ENCODE measurements at places on chromosomes 2 and 18.

GRCh38 chr2:69601179-69601612, 42.3 kb downstream of the AAK1 start:
- DNase-seq = no peak

GRCh38 chr2:71826299-71826698, 321.4 kb downstream of the CYP26B1 start:
- no peak for DNase-seq

DNA sequence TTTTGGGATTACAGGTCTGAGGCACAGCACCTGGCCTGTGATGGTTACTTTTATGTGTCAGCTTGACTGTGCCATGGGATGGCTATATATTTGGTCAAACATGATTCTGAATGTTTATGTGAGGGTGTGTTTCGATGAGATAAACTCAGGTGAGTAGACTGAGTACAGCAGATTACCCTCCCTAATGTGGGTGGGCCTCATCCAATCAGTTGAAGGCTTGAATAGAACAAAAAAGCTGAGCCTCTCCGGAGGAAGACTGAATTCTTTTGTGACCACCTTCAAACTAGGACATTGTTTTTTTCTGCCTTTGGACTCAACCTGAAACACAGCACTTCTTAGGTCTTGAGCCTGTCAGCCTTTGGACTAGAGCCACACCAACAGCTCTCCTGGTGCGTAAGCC, 49.4 kb upstream of the FIGN start:
- no peak for DNase-seq

- no peak for DNase-seq
Measured at GRCh38 chr2:204042401-204042800, 105.8 kb downstream of the ICOS start.

GRCh38 chr2:30201990-30202389, 29.3 kb upstream of the LBH start:
- DNase-seq = no peak

DNA sequence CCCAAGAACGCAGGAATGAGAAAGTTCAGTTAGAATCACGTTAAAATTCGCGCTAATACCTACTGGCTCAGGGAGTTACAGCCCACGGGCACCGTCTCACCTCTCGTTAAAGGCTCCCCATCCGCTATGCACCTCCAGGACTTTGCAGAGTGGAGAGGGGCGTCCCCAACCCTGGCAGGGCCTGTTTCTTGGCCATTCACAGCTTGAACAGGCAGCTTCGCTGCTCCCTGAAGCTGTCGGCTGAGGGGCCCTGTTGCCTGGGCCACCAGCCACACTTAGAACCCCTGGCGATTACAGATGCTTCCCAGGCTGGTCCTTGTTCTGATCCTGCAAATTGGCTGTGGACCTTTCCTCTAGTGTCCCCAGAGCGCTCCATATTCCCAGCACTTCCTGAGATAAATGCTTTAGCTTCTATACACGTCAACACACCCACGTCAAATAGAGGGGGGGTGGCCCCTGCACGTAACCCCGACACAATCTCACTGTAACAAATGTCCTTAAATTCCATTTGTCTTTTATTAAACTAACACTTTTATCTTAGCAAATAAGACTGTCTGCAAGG, 16.8 kb upstream of the SNTG2 start:
- DNase-seq = no peak

DNA sequence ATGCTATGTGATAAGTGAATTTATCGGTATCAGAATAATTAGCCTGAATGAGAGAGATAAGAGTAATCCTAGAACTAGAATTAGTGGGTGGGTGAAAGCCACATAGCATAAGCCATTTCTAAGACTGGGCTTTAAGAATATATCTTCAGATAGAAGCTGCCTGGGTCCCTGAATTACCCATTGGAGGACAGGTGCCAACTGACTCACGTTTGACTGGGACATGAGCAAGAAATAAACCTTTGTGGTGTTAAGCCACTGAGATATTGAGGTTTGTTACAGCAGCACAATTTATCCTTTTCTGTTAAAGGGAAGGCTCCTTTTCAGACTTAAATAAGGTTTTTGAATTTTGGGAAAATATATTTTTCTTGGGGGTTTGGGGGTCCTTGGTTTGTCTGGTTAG, 95.9 kb downstream of the POLE4 start:
- DNase-seq = no peak

GRCh38 chr2:10202131-10202665, 79.7 kb downstream of the RRM2 start:
- no peak for DNase-seq

DNA sequence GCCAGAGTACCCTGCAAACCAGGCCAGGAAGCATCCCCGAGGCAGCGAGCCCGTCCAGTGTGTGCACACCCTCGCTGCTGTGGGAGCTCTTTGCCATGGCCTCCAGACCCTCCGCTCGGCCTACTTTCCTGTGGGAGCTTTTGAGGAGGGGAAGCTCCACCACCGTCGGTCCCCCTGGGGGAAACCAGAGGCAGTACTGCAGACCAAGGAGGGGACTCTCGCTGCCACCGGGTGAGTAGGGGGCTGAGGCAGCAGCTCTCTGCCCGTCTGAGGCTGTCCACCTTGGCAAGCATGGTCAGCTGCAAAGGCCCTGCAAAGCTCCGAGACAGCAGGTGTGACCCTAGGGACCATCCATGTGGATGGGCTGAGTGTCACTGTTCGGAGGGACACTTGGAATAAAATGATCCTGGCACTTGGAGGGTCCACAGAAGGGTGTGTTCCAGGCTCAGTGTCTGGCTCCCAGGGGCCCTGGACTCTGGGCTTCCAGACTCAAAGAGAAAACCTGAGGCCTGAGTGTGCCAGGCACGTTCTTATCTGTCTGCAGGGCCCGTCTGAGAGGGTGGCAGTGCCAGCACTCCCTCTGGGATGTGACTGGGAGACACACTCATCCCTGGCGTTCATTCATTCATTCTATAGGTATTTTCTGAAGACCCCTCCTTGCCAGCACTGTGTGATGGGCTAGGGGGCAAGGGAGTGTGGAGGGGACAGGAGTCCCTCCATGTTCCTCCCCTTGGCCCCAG, 282.8 kb upstream of the HS6ST1 start:
- no peak for DNase-seq

DNA sequence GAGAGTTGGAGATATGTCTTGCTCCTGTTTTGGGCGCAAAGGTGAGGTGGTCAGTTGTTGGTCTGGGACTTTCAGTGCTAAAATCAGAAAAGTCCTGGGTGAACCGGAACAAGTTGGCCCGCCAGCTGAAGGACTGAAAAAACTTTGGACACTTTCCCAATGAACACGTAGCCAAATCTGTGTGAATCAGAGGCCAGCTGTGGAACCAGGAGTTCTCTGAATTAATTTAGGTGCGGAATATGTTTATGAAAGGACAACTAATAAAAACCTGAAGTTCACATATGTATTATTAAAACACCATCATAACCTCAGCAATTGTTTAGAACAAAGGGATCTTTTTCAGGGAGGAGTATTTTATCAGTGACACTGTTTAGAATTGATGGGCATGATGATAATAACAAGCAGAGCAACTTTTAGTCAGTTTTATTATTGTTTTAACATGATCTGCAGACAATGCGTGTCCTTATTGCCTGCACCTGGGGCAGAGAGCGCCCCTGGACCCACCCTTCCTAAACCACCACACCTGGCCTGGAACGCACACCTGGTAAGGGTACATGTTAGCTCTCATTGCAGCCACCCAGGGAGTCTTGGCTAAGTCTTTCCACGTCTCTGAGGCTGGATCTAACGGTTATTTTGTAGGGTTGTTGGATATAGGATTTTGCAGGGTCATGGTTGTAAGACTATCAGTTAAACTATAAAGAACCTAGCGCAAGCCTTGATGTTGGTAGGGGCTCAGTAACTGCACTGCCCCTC, 9.9 kb upstream of the ODC1 start:
- peak; percentile 18 for DNase-seq

DNA sequence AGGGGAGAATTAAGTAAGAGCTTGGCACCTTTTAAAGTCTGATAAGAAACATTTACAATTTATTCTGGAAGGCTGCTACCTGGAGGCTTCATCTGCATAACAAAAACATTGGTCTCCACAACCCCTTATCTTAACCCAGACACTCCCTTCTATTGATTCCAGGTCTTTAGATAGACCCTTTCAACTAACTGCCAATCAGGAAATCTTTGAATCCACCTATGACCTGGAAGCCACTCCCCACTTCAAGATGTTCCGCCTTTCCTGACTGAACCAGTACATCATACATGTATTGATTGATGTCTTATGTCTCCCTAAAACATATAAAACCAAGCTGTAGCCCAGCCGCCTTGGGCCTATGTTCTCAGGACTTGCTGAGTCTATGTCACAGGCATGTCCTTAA, 289.4 kb downstream of the AGPS start:
- no peak for DNase-seq

GRCh38 chr2:42939411-42940206, 147.2 kb upstream of the HAAO start:
- no peak for DNase-seq

DNA sequence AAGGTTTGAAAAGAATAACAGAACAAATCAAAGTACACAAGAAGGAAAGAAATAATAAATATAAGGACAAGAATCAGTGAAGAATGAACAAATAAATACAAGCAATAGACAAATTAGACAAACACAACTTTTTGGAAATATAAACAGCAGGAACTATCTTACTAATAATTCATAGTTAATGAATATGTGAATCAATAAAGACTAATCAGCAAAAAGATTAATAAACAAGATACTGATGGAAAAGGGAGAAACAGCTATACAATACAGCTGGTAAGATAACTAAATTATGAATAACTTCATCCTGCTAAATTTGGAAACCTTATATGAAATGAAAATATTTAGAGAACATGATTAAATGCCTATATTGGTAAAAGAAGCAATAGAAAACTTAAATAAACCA, 193.6 kb upstream of the SPRED2 start:
- no peak for DNase-seq

- peak; percentile 4 for DNase-seq
Measured at GRCh38 chr2:182763311-182763912, 47.4 kb downstream of the DNAJC10 start.

- DNase-seq = no peak
Measured at GRCh38 chr2:51368250-51368649, 336.3 kb upstream of the NRXN1 start.

DNA sequence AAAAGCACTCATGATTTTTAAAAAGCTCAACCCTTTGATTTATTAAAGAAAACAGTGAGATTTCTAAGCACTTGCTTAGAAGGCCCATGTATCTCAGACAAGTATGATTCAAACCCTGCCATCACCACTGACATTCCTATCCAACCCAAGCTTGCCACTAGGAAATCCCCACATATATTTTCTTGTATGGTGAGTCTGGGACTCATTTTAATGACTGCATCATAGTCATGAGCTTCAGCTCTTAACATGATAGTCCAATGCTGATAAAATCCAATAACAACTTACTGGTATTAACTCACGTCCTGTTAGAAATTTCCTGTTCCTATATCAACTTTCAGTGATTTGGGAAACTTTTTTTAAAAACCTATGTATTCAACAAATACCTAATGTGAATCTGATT, 39.4 kb upstream of the NCKAP5 start:
- no peak for DNase-seq

DNA sequence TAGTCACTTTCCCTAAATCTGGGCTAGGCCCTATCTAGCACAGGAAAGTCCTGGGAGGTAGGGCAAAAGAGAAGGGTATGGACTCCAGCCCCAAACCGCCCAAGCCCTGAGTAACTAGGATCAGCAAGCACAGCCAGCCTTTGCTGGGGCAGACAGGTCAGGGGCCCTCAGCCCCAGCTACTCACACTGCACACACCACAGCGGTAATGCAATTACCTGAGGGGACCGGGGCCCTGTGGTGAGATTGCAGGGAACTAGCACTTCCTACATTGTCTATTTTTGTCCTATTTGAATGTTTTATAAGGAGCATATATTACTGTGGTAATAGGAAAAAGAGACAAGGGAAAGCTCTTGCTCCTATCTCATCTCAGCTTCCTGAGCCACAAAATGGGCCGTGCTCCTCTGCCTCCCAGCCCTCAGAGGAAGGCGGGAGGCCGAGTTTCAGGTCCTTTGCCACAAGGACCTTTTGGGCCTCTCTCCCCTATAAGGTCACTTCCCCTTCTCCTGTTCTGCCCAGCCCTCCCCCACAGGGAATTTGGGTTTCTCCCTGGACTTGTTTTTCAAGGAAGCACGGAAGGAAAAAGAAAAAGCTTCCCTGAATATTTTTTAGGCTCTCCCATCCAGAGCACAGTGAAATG, 20.5 kb downstream of the RAB11FIP5 start:
- no peak for DNase-seq

DNA sequence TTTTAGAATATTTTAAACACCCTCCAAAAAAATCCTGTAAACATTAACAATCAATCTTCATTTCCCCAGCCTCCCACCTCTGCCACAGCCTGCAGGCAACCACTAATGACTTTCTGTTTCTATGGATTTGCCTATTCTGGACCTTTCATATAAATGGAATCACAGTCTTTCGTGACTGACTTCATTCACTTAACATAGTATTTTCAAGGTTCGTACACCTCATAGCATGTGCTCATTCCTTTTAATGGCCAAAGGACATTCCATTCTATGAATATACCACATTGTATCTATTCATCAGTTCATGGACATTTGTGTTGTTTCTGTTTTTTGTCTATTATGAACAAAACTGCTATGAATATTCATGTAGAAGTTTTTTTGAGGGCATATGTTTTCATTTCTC, 48.5 kb downstream of the NAT8 start:
- no peak for DNase-seq

GRCh38 chr2:187985923-187986322, 305.8 kb upstream of the GULP1 start:
- DNase-seq = no peak

GRCh38 chr18:1075322-1075721, 170.7 kb downstream of the ADCYAP1 start:
- DNase-seq = no peak

- DNase-seq = no peak
Measured at GRCh38 chr2:86787736-86788135, 3.0 kb downstream of the CD8A start.

- no peak for DNase-seq
Measured at GRCh38 chr2:45193581-45193980, 184.3 kb upstream of the SIX2 start.

- DNase-seq = no peak
Measured at GRCh38 chr18:63421514-63421913, 762 bp downstream of the VPS4B start.

DNA sequence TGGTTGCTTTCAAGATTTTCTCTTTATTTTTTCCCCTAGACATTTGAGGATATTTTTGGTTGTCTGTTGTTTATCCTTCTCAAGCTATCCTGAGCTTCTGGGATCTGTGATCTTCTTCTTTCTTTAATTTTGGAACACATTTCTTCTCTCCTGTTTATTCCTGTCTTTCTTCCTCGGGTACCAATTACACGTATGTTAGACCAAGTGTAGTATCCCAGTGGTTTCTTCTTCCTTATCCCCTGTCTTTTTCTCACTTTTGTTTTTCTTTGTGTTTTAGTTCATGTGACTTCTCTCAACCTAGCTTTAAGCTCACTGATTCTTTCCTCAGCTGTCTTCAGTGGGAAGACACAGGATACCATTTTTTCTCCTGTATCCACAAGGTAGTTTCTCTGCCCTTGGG, 120.0 kb downstream of the GALR1 start:
- no peak for DNase-seq

DNA sequence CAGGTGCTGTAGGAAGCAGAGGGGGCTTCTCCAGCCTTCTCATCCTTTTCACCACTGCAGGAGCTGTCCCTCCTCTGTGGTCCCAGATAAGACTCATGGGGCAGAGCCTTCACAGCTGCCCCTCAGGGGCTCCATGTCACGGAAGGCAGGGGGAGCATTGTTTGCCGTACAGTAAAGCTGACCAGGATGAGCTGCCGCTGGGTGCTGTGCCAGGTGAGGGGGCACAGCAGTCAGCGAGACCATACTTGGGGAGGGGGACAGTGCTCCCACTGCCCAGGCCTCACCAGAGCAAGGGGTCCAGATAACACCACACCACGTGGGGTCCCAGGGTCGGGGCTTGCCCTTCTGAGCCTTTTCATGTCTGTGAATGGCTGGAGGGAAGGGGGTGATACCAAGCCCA, 46.3 kb downstream of the PLEKHB2 start:
- no peak for DNase-seq

All from NCI-H1694 treated with DMSO at 0.1 percent for 48 hours (cell line).